RWPE2 (cell line): ENCODE measurements at places on chromosomes 5 and 9.

GRCh38 chr5:82806513-82806912, 270.7 kb downstream of the TMEM167A start:
- no peak for DNase-seq

GRCh38 chr5:177380805-177381126, 3.5 kb upstream of the SLC34A1 start:
- DNase-seq, result no peak

- no peak for DNase-seq
These were observed 64.4 kb upstream of the COL15A1 start for GRCh38 chr9:98879094-98879962.

GRCh38 chr9:34456746-34457145, 1.6 kb downstream of the FAM219A start:
- DNase-seq, result no peak

DNA sequence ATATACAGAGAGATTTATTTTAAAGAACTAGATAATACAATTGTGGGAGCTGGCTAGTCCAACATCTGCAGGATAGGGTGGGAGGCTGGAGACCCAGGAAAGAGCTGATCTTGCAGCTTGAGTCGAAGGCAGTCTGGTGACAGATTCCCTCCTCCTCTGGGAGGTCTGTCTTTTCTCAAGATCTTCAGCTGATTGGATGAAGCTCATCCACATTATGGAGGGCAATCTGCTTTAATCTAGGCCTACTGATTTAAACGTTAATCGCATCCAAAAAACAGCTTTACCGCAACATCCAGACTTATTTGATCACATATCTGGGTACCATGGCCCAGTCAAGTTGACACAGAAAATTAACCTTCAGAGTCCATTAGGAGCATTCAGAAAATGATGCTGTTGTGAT, 168.1 kb downstream of the ATPSCKMT start:
- no peak for DNase-seq

- DNase-seq, result no peak
These were observed 189.5 kb downstream of the SEMA5A start for GRCh38 chr5:9356351-9356825.

DNA sequence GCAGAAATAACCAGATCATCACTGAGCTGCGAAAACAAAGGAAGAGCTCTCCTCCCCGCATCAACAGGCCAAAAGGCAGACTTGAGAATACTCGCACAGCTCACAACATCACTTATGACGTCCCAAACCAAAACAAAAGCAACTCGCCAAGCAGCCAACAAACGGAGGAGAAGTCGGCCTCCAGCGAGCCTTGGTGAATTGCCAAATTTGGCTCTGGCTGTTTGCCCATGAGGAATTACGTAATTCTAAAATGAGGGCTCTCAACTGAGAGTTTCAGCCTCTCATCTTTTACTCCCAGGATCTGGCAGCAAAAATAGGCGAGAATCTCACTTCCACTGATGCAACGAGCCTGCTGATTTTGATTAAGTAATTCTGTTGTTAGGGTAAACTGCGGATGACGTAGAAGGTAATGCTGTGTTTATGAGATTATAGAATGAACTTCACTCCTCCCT, 51.7 kb upstream of the SEMA6A start:
- DNase-seq, result no peak

- DNase-seq, result no peak
These were observed 805.7 kb downstream of the CDH9 start for GRCh38 chr5:26232706-26233105.

DNA sequence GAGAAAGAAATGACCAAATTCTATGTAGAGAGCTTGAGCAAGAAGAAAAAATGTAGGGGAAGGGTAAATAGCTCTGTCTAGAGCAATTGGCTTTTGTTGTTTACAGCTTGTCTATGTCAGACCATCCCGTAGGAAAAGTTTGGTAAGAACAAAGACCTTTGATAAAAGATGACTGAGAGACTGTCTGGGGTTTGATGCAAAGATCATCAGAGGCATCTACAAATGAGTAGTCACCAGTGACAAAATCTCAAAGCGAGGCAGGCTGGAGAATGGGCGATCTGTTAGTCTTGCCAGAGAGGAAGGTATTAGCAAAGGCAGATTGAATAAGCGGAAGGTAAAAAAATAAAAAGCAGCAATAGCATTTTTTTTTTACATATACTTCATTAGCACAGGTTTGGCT, 125.0 kb upstream of the RASGRF2 start:
- no peak for DNase-seq

GRCh38 chr5:28862860-28863196, 1824.4 kb upstream of the CDH9 start:
- no peak for DNase-seq

- DNase-seq, result no peak
These were observed 32.7 kb upstream of the ZCCHC9 start for GRCh38 chr5:81268521-81269196.

GRCh38 chr5:179312557-179313235, 32.6 kb downstream of the ADAMTS2 start:
- DNase-seq, result peak; percentile 42

- DNase-seq, result no peak
These were observed 5.4 kb downstream of the OR13J1 start for GRCh38 chr9:35864695-35865255.

DNA sequence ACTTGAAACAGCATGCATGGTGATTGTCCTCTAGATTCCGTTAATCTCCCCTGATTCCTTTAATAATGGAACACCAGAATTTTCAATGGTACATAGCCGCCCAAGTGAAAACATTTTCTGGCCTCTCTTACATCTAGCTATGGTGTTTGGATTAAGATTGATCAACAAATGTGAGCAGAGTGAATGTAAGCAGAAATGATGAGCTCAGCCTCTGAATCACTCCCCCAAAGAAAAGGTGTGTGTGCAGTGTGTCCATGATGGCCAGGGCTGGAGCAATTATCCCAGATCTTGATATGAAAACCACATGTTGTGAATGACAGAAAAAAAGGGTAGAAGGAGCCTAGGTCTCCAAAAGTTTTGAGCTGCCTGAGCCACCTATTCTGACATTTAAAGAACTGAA, 55.3 kb downstream of the OR2K2 start:
- DNase-seq, result no peak
